ENCODE measurements at places on chromosomes 5 and 9.
A peak's percentile ranks its signal among the peaks of the same experiment; 100 is the strongest.

DNA sequence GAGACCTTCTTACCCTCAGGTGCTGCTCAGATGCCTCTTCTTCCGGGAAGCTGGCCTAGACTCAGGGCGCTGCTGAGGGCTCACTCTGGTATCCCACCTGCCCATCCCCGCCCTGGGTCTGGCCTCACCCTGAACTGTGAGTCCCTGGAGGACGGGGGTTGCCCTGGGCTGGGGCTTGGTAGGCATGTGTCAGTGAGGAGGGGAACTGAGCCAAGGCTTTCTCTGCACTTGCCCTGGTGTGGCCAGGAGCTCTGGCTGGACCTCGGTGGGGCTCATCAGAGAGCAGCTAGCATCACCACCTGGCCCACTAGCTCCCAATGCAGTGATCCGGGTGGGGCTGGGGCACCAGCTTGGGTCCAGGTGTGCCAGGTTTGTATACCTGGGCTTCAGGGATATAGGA lies 15.6 kb downstream of the PLEKHG4B start:
- no peak for DNase-seq

DNA sequence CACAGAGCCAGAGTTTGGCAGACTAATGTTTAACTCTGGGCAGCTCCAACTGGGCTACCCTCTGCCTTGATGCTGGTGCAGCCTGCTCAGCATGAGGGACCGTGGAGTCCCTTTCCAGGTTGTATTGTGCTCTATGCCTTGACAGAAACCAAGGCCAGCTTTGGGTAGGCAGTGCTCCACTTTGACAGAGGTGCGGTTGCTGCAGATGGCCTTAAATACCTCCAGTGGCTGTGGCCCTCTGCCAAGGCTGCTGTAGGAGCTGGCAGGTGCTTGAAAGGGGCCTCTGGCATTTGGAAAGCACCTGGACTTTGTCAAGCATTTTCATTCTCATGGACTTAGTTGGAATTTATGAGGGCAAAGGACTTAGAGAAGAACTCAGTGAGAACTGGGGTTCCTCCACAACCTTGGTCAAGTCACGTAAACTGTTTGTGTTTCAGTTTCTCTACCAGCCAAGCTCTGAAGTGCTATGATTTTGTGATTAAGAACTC lies 249.7 kb upstream of the ZNF462 start:
- DNase-seq = no peak

DNA sequence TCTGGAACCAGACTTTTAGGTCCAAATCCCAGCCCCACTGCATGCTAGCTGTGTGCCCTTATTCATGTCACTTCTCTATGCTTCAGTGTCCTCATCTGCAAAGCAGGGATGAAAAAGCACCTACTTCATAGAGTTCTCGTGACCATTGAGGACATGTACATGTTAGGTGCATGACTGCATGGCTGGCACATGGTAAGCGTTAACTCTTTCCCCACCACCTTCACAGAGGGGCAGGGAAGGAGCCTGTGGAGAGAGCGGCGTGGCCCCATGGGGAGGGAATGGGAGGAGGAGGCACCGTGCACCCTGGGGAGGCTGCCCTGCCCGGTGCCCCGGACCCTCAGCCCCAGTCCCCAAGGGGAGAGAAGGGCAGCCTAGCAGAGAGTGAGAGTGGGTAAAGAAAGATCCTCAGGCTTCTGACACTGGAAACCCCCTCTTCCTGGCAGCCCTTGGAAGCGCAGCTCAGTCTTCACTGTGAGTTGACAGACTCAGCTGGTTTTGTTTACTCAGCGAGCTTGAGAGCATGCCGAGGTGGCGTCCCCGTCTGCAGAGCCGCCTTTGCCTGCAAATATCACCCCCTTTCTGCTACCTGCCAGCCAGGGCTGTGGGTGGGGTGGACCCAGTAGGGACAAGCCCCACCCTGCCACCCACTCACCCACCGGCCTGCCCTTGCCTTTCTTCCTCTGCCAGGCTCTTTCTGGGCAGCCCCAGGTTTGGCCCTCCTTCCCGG lies 10.6 kb upstream of the ANGPTL2 start:
- no peak for DNase-seq

DNA sequence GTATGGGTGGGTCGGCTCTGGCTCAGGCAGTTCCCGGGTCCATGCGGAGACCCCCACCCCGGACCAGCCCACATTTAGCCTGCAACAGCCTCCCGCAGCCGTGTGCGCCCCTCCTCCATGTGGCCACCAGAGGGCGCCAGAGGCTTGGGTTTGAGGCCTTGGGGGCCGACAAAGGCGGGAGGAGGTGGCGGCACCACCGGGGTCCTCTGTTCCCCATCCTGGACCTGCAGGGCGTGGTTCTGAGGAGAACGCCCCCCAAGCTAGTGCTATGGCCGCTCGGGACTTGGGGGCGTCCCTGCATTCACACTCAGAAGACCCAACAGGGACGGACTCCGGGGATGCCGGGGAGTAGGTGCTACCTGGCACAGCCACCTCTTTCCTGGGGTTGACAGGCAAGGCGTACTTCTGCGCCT lies 16.5 kb downstream of the ASS1 start:
- DNase-seq = peak; percentile 58

GRCh38 chr5:154783774-154784460 lies 28.7 kb downstream of the LARP1 start:
- DNase-seq = no peak

DNA sequence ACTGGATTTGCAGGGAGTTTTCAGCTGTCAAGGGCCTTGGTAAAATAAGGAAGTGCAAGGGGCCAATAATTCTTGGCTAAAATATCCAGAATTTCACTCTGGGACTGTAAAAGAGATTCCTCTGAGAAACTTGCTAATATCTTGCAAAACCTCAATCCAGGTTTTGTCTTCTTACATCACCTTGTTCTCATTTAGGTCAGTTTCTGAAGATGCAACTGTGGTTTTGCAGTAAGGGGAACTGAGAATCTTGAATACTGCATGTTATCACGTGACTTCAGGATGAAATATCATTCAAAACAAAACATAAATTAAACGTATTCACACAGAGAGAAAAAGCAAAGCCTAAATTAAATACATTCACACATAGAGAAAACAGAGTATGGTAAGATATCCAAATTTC lies 35.0 kb upstream of the RIC1 start:
- DNase-seq = no peak

GRCh38 chr9:126295082-126295477 lies 31.5 kb upstream of the MVB12B start:
- DNase-seq = no peak

- DNase-seq = no peak
Observed at GRCh38 chr5:157088342-157088990, 20.4 kb downstream of the HAVCR2 start.

DNA sequence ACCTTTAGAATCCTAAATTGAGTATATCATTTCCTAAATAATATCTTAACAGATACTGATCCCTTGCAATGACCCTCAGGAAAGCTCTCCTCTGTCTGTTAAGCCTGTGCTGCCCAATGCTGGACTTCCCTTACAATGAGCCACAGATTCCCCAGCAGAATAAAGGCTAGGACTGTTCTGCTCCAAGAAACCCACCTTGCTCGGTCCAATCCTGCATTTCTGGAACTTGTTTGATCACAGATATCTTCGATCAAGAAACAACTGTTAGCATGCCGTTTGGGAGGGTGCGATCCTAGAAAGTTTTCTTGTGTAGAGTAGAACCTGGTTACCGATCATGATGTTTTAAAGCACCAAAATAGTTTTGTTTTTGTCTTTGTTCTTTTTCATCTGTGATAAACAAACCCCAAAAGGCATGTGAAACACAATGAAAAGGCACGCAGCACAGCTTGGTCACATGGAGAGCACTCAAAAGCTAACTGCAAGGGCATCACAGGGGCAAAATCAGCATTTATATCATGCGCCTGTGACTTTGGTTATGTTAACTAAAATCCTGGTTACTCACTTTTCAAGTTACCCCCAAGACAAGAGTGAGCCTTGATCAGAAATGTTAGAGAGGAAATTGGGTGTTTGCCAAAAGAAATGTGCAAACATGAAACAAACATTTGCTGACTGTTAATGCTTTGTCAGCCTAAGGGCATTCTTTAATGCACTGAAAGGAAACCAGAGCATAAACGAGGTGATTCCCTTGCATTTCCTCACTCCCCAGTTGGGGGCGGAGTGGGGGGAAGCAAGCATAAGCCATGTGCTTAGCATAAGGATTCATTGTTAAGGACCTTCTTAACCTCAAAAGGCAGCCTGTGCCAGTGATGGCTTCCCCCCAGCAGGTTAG lies 61.9 kb upstream of the ADAMTS16 start:
- DNase-seq = no peak

- no peak for DNase-seq
Observed at GRCh38 chr9:19173598-19174125, 46.4 kb upstream of the PLIN2 start.

- no peak for DNase-seq
Observed at GRCh38 chr9:95773053-95773418, 102.5 kb upstream of the ERCC6L2 start.

DNA sequence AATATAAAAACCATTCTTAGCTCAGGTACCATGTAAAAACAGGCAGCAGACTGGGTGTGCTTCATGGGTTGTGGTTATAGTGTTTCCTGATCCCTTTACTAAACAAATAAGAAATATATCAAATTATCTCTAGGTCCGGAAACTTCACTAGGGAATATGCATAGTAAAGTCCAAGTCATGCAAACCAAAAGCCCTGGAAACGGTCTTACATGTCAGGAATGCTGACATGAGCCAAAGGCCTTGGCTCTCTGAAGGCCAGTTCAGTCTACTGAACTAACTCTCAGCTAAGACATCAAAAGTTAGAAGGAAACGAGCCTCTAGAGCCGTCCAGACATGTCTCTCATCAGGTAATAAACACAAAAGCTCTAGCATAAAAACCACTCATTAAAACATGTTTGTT lies 778.9 kb upstream of the ZNF608 start:
- no peak for DNase-seq

DNA sequence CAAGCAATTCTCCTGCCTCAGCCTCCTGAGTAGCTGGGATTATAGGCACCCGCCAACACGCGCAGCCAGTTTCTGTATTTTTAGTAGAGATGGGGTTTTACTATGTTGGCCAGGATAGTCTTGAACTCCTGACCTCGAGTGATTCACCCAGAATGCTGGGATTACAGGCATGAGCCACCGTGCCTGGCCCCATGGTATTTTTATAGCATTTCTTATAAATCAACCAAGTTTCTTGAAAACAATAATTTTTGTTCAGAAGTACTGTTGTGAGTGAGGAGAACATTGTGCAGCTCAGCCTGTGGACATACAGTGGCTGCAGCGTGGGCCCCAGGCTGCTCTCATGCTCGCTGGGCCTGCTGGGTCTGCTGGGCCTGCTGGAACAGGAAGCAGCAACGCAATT lies 45.3 kb downstream of the MAP1B start:
- DNase-seq = no peak

GRCh38 chr5:120615967-120616645 lies 152.0 kb downstream of the PRR16 start:
- no peak for DNase-seq

- no peak for DNase-seq
Observed at GRCh38 chr5:155150012-155150411, 136.5 kb downstream of the KIF4B start.

DNA sequence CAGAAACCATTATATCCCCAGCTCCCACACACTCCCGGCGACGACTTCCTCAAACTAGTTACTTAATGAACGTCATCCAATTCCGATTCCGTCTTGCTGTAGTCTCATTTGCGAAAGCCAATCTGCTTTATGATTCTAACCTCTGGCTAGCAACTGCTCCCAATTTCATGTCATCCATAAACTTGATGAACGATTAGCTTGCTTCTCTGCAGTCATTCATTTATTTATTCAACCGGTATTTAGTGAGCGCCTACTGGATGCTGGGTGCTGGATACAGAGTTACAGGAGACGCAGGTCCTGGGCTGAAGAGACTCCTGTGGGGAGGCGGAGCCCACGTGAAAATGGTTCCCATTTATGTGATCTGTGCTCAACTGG lies 46.2 kb downstream of the TSPAN17 start:
- no peak for DNase-seq

DNA sequence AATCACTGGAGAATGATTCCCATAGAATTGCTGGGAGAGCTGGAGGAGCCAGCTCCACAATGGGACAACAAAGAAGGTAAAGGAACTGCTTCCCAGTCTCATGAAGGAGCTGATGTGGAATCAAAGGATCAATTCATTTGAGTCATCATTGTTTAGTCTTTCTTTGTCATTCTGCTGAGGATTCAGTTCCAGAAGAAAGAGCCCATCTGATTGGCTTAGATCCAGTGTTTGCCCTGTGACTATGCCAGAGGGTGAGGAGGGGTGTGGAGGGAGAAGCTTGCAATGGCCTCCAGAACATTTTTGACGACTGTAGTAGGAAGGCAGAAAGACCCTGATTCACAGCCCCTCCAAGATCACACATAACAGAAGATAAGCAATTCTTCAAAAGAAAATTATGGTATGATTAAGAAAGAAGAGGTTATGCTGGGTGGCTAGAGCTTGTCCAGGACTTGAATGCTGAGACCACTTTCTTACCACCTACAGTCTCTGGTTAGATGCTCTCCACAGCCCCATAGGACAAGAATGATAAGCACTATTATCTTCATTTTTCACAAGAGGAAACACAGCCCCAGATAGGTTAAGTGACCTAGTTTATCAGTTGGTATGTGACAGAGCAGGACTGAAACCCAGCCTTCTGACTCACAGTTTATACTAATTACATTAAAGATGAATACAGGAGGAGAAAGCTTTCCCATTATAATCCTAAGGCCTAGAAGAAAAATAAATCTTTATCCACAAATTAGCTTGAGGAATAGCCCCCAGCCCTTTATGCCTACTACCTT lies 363.1 kb downstream of the PRELID2 start:
- no peak for DNase-seq

- no peak for DNase-seq
Observed at GRCh38 chr5:123223921-123224320, 134.9 kb downstream of the PRDM6 start.

DNA sequence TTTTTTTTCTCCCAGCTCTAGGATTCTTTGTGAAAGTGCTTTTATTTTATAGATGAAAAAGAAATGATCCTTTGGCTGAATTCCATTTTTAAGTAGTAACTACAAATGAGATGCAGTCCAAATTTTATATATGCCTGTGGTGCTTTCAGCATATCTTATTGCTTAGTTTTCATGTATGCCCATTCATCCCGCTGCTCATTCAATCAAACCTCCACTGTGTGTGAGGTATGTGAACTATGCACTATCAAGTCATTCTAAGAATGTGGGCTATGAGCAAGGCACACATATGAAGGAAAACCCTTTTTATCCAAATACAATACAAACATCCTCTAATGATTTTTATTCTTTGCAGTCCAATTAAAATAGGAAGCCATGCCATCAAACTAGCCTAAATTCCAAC lies 1069.1 kb upstream of the DMAC1 start:
- DNase-seq = no peak

- no peak for DNase-seq
Observed at GRCh38 chr5:98454407-98454806, 319.1 kb upstream of the RGMB start.

GRCh38 chr9:123505496-123505895 lies 149.5 kb downstream of the CRB2 start:
- no peak for DNase-seq

- DNase-seq = no peak
Observed at GRCh38 chr5:132895719-132896305, 22.3 kb downstream of the LEAP2 start.

DNA sequence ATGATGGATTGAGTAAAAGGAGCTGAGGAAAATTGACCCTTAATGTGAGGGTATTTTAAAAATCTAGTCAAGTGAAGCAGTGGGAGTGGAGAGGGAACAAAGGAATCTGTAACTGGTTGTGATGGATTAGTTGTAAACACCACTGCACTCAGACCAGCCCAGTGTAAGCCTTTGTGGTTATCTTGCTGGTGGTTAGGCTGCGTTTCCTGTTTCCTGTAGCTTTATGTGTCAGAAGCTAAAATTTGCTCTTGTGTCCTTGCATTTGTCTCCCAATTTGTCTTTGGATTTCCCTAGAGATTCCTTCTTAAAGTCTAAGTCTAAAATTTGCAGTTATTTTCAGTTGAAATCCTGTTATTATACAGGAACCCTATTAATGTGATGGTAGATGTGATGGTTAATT lies 6.3 kb downstream of the IFNA21 start:
- peak; percentile 13 for DNase-seq
